ENCODE measurements at places on chromosomes 7 and 10. TPM values are rescaled to one million over a fixed set of nuclear protein-coding genes. Genes with fewer than 3 reads are reported as not detected.

GRCh38 chr10:113119801-113120200, 169.8 kb downstream of the TCF7L2 start:
- no peaks in the 10 kb centered on the region for H3K36me3 ChIP-seq
- H3K4me1 ChIP-seq, result no peaks in the 10 kb centered on the region
- H3K27ac ChIP-seq, result no peak overlapping the region
- H3K27me3 ChIP-seq, result peaks cover 20% of the 10 kb centered on the region
- no peak for DNase-seq

- no peaks in the 10 kb centered on the region for H3K27me3 ChIP-seq
- H3K27ac ChIP-seq, result no peak overlapping the region
- no peaks in the 10 kb centered on the region for H3K36me3 ChIP-seq
- H3K4me3 ChIP-seq, result no peak overlapping the region
Measured at GRCh38 chr7:117082647-117083046, 129.3 kb downstream of the ST7 start.

DNA sequence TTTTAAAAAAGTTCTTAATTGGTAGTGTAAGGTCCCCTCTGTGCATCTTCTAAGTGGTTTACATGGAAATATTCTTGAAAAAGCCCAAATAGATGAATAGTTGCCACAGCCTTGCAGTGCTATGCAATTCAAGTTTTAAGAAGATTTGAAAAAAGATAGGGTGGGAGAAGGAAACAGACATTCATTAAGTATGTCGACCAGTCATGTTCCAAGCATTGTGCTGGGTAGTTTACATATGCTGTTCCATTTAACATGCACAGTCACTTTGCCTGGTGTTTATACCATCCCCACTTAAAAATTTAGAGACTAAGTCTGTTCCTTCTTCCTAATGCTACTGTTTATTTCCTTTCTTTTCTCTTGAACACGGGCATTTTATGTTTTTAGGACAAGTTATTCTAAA, 28.1 kb upstream of the NAMPT start:
- no peaks in the 10 kb centered on the region for H3K36me3 ChIP-seq
- no peak overlapping the region for H3K27ac ChIP-seq
- H3K4me3 ChIP-seq, result no peak overlapping the region
- H3K27me3 ChIP-seq, result peaks cover 25% of the 10 kb centered on the region

DNA sequence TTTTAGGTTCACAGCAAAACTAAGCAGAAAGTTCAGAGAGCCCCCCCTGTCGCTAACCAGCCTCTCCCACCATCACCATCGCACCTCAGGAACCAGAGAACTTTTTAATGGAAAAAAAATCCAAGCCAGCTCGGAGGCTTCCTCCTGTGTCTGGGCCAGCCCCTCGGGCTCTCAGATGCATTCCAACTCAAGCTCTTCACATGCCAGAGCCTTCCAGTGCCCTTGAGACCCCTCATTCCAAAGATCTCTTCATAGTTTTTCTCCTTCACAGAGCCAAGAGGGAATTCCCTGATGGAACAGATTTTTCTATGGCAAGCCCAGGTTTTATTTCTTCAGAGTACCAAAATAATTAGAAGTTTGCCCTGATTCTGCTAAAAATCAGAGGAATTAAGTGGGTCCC, 153.4 kb upstream of the LANCL2 start:
- no peak overlapping the region for H3K4me3 ChIP-seq
- no peaks in the 10 kb centered on the region for H3K36me3 ChIP-seq
- no peaks in the 10 kb centered on the region for H3K4me1 ChIP-seq
- no peak for DNase-seq
- peaks cover 3% of the 10 kb centered on the region for H3K27me3 ChIP-seq
- H3K27ac ChIP-seq, result no peak overlapping the region

ASIC3 gene
- 13.5 TPM for total RNA-seq

BTBD16 gene
- total RNA-seq, result not detected

DNA sequence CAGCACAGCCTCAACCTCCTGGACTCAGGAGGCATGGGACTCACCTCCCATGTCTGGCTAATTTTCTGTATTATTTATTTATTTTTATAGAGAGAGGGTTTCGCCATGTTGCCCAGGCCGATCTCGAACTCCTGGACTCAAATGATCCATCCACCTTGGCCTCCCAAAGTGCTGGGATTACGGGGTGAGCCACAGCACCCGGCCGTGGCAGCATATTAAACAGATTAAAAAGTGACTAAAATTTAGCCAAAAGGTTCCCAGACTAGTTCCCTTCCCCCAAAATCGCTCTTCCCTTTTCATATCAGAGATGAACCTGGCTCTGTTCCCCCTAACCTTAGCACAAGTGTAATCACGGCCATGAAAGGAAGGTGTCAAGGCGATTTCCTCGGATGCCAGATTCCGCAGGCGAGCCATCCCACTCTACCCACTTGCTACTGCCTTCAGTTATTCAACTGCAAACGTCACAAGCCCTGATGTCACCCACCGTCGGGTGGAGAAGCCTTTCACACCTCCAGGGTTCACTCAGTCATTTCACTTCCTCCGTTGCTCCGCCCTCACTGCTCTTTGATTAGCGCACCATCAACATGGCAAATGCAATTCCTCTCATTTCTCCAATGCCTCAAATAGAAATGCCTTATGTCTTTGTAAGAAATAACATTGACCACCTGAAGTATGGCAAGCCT, 104.7 kb upstream of the RHEB start:
- H3K27me3 ChIP-seq, result no peaks in the 10 kb centered on the region
- no peak for DNase-seq
- H3K4me1 ChIP-seq, result peaks cover 53% of the 10 kb centered on the region
- H3K4me3 ChIP-seq, result no peak overlapping the region

DNA sequence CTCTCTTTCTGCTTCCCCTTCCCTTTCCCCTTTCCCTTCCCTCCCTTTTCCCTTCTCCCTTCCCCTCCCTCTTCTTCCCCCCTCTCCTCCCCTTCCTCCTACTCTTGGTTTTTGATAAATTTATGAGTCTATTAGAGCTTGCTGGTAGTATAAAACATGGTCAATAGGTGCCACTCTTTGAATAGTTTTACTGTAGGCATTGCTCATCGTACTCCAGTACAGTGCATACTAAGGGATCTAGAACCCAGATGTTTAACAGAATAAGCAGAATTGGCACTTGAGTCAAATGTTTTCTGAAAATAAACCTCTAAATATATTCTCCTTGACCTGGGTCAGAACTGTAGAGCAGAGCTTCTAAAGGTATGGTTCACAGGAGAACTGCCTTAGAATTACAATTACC, 126.7 kb downstream of the SORCS3 start:
- H3K27ac ChIP-seq, result no peak overlapping the region
- no peaks in the 10 kb centered on the region for H3K36me3 ChIP-seq
- peaks cover 2% of the 10 kb centered on the region for H3K4me1 ChIP-seq
- no peak overlapping the region for H3K4me3 ChIP-seq
- peaks cover 3% of the 10 kb centered on the region for H3K27me3 ChIP-seq
